ENCODE measurements at places on chromosomes 3 and 15.

GRCh38 chr3:98791341-98792325 is 28.5 kb downstream of the ST3GAL6 start:
- DNase-seq: no peak

DNA sequence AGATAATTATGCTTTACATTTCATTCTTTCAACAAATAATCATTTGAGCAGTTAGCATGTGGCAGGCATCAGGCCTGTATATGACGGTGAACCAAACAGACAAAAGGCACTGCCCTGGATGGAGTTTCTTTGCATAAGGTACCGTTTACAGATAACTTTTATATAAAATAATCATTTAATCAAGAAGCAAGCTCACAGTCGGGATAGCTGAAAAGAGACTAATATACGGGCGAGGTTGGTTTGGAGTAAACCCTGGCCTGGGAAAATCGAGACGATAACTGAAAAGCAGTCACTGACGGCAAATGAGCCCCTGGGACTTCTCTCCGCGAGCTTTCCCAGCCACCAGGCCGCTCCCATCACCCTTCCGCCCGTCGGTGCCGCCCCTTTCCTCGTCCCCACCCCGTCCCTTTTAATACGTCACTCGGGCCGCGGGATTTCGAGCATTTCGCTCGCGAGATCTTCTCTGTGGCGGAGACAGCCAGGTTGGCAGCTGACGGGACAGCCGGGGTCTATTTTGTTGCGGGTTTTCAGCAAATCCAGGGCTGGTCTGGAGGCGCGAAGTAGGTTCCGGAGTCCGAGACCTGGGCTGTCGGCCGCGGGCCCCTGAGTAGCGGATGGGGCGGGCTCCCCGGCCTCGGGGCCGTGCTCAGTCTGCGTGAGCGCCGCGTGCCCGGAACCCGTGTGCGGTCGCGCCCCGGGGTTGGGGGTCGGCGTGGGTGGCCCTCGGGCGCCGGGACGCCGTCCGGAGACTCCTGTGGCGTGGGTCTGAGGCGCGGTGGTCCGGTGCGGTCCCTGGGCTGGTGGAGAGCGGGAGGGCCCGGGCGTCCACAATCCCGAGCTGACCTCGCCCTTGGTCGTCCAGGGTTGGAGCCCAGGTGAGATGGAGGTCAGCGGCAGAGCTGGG is at the start of gene NMD3:
NMD3 (plus strand) TSS at position 462 of the 904 bp plus-strand sequence. CDS start 703 bp downstream, outside the sequence.
- DNase-seq: peak; percentile 95

DNA sequence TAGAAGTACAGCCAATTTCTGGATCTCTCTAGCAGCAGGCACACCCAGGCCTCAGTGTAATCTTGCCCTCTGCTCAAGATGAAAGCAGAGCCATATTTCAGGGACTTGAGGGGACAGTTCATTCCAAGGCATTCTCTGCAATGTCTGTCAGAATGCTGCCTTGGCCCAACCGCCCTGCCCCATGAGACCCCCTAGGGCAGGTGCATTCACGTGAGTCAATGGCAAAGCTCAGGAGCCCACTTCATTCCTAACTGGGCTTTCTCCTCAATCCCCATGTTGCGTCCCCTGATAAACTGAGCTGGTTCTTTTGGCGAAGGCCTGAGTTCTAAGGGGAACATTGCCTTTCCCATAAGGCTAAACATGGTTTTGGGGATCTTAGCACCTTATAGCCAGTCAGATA is 9.5 kb downstream of the SNTN start:
- no peak for DNase-seq

DNA sequence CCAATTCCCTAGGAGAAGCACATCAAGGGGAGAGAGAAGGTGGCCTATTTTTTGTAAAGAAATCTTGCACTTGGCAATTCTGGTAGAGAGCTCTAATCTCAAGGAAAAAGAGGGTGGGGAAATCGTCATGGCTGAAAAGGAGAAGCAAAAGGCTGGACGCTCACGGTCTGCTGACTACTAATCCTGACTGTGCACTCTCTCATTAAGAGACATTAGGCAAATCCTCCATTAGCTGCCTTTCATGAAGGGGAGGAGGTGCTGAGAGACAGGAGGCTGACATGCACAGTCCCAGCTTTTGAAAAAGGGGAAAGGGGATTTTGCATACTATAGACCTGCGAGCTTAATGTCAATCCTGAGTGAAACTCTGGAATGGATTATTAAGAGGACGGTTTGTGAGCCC is 170.0 kb downstream of the NR2F2 start:
- DNase-seq: no peak

DNA sequence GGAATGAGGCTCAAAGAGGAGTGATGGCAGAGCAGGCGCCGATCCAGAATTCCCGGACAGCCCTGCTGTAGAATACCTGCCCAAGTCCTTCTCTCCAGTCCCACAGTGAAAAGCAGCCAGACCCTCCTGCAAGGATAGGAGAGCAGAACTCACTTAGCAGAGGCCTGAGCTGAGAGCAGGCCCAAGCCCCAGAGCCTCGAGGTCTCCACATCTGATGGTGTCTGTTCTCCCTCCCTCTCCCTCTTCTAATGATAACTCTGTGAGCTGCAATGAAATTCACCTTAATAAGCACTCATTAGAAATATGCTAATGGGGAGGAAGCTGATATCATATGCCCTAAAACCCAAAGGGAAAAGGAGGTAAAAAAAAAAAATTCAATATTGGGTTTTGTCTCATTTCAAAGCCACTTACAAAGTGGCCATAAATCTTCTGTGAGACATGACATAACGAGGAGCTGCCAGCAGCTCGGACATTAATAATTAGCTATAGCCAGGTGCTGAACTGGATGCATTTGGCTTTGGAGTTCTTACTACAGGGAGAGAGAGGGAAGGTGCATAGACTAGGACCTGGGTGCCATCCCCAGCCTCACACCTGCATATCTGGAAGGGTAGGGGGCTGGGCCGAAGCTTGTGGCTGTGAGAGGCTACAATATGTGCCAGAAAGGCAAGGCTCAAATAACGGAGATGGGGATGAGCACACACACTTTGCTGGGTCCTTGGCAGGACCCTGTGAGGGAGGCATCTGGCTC is 108.4 kb downstream of the MEGF11 start:
- DNase-seq: no peak

GRCh38 chr15:68341760-68342725 is 64.5 kb downstream of the FEM1B start:
- DNase-seq: no peak

DNA sequence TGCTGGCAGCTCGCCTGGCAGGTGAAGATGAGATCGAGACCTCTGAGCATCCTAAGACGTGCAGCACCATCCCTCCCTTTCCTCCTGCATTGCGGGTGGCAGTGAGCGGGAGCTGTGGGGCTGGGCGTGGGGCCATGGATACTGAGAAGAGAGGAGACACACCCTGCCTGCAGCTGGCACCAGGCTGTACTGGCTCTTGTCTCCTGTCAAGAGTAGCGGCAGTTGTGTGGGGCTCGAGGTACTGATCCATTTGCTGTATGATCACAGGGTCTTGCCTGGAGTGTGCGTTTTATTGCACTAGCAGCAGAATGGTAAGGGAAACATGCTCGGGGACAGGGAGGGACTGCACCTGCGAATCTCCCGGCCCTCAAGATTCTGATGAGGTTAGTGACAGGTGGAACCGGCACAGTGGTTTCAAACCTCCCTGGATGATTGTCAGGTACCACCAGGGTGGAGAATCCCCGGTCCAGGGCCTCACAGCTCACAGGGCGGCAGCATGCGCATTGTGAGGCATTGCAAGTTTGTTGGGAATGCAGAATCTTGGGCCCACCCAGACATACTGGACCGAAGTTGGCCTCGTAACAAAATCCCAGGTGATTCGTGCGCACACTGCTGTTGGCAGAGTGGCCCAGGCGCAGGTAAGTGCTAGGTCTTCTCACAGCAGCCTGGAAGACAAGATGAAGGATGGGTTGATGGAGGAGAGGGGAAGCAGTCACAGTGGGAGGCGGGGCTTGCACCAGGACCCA is 14.1 kb downstream of the SYNM start:
- no peak for DNase-seq

GRCh38 chr15:72421484-72421883 is 23.4 kb downstream of the TMEM202 start:
- no peak for DNase-seq

DNA sequence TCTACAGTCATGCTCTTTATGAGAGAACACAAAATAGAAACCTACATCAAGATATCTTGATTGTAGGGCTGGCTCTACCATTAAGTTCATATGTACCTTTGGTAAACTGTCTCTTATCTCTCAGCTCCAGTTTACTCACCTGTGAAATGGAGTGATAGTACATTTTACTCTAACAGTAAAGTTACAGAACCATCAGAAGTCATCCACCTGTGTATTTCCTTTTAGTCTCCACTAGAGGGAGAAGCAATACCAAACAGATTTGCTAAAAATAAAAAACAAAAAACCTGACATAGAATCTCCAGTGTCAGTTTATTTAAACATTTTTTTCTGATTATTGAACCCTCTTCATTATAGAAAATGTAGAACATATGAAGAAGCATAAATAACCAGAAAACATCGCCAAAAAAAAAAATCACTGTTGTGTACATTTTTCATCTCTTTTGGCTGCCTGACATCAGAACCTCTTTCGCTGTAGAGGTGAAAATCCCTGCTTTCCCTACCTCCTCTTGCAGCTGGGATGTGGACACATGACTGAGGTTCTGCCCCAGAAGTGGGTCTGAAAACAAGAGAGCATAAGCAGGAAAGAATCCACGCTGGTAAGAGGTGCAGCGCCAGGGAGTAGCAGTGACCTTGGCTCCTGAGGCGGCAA is 48.7 kb upstream of the WDR72 start:
- no peak for DNase-seq

DNA sequence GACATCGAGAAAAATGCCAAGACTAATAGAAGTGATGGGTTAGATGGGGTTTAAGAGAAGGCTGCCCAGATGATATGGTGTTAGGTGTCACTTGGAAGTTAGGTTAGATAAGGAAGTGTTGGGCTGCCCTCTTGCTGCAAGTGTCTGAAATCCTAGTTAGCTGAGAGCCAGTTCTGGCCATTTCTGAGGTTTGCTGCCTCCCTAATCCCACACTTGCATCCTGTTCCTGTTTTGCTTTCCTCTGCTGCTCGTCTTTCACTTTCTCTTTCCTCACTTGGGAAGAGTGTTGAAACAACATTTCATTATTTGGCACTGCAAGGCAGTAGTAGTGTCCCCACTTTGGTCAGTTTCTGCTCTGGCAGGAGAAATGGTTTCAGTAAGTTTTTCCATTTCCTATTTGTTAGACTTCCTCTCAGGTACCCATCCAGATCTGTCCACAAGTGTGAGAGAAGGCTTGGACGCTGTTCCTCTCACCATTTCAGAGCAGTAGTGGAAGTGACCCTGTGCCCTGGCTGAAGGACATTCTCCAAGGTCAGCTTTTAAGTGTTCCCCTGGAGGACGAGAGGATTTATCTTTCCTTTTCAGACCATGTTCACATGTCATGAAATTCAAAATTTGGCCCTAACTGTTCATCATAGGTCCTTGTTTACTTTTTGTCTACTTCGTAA is 93.3 kb downstream of the ADAMTSL3 start:
- DNase-seq: peak; percentile 12

- DNase-seq: no peak
These were observed 62.2 kb upstream of the MRPS22 start for GRCh38 chr3:139281522-139282196.

DNA sequence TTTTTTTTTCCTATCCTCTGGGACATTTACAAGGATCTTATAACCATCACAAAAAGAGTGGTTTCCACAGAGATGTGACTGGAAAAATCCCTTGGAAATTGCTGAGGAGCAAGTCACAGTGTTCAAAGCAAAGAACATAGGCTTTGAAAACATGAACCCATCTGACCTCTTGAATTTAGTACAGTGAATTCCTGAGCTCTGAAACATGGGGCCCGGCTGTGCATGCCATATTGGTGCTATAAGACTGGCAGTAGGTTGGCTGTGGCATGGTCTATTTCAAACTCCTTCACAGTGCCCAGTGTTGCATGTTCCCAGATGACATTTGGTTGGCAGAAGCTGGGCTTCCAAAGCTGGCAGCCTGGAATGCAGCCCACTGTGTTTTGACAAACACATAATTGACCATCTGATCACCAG is 202.2 kb downstream of the TIGIT start:
- DNase-seq: no peak

GRCh38 chr3:59240666-59241255 is 190.9 kb upstream of the CFAP20DC start:
- DNase-seq: no peak

- DNase-seq: no peak
These were observed 499.3 kb upstream of the ARRDC4 start for GRCh38 chr15:97461226-97461625.

DNA sequence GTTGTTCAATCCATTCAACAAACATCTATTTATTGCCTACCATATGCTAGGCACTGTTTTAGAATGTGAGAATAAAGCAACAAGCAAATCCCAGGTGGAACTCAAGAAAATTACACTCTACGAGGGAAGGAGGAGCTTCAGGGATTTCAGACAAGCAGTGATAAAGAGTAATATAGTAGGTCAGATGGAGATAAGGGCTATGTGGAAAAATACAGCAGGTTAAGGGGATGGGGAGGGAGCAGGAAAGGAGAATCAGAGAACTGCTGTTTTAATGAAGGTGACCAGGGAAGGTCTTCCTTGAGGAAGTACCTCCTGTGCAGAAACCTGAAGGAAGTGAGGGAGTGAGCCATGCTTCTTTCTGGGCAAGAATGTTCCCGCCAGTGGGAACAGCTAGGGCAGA is 47.2 kb upstream of the NEO1 start:
- DNase-seq: no peak

DNA sequence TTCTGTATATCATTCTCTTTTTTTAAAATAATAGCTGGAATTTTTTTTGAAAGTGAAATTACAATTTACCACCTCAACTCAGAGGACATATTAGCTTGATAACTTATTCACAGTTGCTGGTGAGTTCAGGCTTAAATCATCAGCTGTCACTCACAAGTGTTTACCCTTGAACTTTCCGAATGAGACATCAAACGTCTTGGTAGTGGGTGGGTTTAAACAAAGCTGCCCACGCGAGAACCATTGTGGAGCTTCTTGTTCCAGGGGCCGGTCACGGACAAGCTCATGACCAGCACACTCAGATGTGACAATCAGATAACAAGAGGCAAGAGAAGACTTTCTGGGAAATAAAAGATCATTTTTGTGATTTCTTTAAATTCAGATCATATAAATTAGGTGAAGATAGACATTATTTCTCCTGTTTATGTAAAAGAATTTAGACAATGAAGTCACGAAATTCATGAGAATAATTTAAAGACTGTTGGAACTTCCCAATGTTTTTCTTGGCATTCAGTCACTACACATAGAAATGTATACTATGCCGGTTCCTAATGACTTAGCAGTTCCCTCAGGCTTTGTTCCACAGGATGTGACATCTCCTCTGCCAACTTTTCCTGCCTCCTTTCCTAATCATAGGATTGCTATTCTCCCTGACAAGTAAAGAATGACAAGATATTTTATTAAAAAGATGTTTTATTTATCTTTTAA is 29.3 kb downstream of the BTD start:
- DNase-seq: no peak
